RPMI8226 (cell line): ENCODE measurements at places on chromosomes 11 and 22.

DNA sequence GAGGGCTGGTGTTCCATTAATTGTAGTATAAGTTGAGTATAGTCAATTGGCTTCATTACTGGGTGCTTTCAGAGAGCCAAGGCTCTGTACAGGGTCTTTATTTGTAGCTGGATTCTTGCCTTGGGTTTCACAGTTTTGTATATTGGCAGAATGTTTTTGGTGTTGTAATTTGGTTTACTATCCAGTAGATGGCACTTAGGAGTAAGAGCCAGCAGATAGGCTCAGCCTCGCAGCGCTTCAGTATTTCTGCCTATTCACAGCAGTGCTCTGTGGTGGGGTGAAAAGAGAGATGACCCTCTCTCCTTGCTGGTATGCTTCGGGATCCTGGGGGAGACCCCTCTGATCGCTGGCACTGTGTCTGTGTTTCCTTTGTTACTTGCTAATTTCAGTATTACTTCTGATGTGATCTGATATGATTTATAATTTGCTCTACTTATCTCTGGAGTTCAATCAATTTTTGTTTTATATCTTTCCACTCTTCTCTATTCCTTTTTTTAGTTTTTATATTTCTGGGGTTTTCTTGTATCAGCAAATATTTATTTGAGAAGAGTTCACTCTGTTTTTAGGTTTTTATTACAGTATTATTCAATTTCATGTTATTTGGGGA lies 52.2 kb downstream of the ANO5 start:
- peak; percentile 22 for DNase-seq

- DNase-seq, result no peak
These were observed 93.1 kb upstream of the ZC3H12C start for GRCh38 chr11:110000031-110000502.

GRCh38 chr11:47213950-47214565 lies 716 bp upstream of the DDB2 start:
- peak; percentile 97 for DNase-seq

DNA sequence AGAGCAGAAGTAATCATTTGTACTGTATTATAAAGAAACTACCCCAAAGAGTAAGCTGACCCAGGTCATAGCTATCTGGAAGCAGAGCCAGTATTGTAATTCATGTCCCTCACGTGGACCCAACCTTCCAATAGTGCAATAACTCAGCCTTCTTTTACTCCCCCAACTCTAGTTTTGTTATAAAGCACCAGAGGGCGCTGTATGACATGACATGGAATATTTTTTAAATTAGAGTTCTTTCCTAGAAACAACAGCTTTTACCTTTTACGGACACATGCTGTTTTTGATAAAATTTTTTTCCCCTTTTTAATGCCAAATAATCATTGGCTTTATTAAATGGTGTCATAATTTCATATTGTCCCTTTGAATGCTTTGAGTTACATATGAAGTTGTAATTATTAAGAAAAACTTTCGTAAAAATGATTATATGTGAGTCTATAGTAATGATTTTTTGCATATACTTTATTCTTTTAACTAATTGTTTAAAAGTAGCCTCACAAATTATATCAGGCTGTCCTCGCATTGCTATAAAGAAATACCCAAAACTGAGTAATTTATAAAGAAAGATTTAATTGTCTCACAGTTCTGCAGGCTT lies 76.9 kb downstream of the DKK3 start:
- DNase-seq, result peak; percentile 29
